NCI-H1417 treated with DMSO at 0.1 percent for 48 hours (cell line): ENCODE measurements at places on chromosomes 2 and 18.
A peak's percentile ranks its signal among the peaks of the same experiment; 100 is the strongest.

DNA sequence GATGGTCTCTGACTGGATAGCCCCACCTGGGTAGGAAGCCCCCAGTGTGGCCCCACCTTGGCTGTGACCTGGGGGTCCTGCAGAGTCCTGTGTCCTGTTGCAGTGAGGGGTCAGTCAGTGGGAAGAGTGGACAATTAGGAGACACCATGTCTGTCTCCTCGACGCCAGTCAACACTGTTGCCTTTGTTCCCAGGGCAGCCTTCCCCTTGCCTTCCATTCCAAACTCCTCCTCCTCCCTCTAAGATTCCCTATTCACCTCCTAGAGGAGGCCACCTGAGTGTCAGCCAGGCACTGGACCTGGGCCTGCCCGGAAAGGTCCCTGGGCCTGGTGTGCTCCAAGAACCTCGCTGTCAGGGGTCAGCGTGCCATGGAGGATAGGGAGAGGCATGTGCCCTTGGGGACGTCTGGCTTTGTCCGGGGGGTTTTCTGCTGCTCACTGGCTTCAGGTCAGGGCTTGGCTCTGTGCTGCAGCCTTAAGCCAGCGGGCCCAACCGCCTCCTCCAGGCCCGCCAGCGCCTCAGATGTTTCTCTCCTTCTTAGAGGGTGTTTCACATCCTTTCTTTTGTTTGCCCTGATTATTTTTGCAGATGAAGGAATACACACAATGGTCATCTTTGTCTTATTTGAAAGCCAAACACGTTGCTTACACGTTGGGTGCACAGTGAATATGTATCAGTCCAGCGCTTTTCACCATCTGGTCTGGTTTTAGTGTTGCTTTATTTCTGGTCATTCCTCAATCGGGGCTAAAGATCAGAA is 68.9 kb downstream of the HPCAL1 start:
- no peak for DNase-seq

DNA sequence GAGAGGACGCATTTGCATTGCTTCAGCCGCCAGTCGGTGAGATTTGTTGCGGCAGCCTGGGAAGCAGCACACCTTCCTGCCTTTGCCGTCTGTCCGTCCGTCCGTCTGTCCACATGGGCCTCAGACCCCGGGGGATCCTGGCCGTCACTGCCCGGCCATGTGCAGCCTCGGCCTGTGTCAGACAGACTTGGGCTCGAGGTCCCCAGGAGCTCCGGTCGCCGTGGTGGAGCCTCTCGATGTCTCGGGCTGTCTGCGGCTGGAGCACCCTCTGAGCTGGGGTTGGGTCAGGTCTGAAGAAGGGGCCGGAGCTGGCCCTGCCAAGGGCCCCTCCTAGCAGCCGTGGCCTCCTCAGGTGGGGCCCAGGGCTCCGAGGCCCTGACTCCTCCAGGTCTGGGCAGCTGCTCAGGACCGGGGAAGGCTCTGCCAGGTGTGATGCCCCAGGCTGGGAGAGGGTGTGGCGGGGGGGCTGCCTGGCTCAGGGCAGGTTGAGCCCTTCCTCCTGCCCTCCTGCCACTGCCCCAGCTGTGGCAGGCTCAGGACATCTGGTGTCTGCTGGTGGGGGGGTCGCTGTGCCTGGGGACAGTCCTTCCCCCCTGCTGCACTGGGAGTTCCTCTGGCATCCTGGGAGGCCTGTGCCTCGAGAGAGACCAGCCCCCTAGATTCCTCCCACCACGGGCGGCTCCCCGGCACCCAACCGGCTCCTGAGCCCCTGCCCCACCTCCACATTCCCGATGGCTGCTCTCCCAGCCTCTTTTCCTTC is 11.8 kb downstream of the NEU4 start:
- DNase-seq = no peak

- DNase-seq = no peak
These were observed 147.7 kb downstream of the WDPCP start for GRCh38 chr2:63440612-63441011.

DNA sequence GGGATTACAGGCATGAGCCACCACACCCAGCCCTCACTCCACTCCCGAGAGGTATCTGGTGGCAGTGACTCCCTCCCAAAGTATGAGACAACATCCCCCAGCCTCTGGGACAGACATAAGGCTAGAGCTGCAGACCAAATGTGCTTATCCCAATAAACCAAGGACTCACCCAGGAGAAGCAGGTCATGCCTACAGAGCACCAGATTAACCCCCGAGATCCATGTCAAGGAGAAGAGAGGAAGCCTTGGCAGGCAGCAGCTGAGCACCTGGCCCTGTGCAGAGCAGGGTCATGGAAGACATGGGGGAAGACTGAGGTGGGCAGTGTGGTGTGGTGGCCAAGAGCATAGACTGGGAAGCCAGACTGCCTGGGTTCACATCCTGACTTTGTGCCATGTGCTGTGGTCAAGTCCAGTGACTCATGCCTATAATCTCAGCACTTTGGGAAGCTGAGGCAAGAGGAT is 7.2 kb downstream of the RAB11FIP5 start:
- no peak for DNase-seq

GRCh38 chr18:59681521-59682004 is 15.7 kb downstream of the CCBE1 start:
- DNase-seq = no peak

- DNase-seq = no peak
These were observed 422.6 kb upstream of the LYPD1 start for GRCh38 chr2:133092571-133092970.

- DNase-seq = peak; percentile 7
These were observed 229.5 kb upstream of the ZC3H15 start for GRCh38 chr2:186256540-186256939.

DNA sequence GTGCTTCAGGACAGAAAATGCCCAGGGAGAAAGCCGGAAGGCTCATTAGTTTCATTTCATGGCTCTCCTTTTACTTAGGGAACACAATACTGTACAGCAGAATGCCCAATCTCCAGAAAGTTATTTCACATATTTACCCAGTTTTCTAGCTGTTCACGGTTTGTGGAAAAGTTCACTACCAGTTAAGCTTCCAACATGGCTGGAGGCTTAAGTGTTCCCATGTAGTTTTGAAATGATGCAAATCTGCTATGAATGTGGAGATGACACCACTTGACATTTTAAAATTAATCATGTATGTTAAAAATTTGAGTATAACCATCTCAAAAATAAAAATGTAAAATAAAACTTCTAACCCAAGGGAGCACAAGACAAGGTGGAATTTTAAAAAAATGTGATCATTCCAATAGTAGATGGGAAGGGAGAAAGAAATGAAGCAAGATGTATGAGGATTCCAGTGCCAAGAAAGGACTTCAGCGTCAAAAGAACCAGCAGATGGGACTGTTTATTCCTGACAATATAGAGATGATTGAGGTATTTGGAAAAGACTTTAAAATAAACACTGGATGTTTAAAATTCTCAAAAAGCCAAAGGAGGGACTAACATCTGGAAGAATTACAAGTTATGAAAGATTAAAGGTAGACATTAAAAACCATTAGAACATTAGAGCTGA is 60.9 kb upstream of the OSR1 start:
- DNase-seq = no peak

DNA sequence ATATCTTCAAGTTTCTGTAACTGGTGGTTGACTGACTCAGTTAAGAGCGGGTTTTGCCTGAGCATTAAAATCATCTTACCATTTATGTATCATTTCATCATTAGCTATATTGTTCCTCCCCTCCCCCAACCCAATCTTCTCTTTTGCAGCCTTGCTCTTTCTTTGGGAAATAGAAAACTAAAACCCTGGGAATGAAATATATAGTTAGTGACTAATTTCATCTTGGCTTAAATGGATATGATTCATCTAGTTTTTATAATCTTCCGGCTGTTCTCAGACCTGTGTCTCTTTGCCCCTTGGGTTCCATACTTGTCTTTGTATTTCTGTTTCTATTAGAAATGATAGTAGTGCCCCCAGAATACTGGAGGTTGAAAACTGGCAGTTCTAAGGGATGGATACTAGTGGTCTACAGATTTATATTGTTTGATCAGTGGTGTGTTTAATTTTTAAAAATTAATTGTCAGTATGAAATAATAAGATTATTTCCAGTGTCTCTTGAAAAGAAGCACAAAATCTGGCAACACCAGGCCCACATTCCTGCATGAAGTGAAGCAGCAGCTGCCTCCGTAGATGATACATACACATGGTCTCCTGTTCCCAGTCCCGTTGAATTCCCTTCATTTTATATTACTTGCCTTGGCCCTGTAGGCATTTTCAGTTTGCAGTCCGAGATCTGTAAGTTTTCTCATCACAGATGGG is 44.5 kb downstream of the PHLPP1 start:
- DNase-seq = no peak

GRCh38 chr18:13452388-13452811 is 233.8 kb downstream of the LDLRAD4 start:
- DNase-seq = no peak

- no peak for DNase-seq
These were observed 118.5 kb downstream of the NRP2 start for GRCh38 chr2:205800773-205801172.

DNA sequence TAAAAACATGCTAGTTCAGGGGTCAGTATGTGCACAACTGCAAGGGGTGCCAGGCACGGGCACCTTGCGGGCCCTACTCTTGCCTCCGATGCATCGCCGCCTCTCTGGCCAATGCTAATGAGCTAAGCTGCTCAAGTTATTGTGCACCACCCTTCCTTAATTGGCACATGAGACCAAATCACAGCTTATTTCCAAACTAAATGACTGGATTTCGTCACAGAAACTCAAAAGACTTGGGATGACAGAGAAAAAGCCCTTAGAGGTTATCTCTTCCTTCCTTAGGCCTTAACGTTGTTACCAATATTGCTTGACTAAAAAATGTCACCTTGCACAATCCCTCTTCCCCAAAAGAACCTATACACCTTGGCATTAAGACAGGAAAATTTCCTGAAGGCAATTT is 7.7 kb downstream of the RNF149 start:
- DNase-seq = no peak

DNA sequence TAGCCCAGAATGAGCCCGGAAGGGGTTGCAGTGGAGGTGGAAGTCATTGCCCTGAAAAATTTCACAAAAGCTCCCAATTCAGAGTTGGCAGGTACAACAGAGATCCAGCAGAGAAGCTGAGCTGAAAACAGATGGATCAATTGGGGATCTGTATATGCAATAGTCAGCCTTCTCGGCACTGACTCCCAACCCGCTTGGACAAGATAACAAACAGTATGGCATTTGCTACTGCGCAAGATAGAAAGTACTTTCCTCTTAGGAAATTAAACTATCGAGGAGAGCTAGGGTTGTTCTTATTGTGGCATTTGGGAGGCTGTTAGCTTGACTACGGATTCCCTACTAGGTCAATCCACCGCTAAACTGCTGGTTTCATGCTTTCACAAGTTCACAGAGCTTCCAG is 11.6 kb upstream of the IER3IP1 start:
- DNase-seq = no peak

- DNase-seq = no peak
These were observed 631.0 kb downstream of the BCL11A start for GRCh38 chr2:59922450-59922849.

GRCh38 chr2:165328272-165328671 is 89.1 kb downstream of the SCN2A start:
- no peak for DNase-seq

GRCh38 chr2:168378960-168379669 is 77.0 kb upstream of the CERS6 start:
- DNase-seq = no peak

DNA sequence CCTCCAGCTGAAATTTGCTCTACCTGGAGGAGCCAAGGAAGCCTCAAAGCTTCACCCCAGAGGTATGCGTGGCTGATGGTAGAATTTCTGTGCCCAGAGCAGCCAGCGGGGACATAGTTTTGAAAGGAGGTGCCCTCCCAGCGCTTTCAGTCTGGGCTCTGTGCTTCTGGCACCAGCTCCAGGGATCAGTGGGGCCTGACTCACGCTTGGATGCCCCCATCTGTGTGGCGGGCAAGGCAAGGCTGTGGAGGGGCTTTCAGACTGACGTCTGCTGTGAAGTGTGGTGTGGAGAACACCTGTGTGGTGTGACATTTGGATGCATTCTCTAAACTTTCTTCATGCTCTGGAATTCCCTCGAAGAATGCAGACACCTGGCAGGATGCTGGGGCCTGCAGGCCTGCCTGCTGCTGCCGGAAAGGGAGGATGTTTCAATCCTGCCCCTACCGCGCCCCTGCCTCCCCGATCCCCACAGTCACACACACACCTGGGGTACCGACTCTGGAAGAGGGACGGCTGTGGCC is 84.1 kb downstream of the CTIF start:
- no peak for DNase-seq

DNA sequence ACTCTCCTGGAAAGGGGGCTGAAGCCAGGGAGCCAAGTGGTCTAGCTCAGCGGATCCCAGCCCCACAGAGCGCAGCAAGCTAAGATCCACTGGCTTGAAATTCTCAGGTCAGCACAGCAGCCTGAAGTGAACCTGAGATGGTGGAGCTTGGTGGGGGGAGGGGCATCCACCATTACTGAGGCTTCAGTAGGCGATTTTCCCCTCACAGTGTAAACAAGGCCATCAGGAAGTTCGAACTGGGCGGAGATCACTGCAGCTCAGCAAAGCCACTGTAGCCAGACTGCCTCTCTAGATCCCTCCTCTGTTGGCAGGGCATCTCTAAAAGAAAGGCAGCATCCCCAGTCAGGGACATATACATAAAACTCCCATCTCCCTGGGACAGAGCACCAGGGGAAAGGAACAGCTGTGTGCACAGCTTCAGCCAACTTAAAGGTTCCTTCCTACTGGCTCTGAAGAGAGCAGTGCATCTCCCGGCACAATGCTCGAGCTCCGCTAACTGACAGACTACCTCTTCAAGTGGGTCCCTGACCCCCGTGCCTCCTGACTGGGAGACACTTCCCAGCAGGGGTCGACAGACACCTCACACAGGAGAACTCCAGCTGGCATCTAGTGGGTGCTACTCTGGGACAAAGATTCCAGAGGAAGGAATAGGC is 282.3 kb upstream of the EPC2 start:
- no peak for DNase-seq

DNA sequence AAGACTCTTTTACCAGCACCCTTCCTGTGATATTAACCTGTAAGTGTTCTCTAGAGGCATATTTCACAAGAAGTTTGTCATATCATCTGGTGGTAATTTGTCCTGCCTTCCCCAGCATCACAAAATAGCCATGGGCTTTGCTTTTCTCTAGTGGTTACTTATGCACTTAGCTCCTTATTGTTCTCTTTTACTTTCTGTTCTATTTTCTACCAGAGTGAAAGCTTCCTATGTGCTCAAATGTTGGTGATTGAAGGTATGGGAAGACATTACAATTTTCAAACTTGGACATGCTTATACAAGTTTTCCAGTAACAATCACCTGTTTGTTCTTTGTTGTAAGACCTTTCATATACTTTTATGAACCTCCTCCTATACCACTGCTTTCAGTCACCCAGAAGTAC is 87.0 kb upstream of the KCNH7 start:
- no peak for DNase-seq

DNA sequence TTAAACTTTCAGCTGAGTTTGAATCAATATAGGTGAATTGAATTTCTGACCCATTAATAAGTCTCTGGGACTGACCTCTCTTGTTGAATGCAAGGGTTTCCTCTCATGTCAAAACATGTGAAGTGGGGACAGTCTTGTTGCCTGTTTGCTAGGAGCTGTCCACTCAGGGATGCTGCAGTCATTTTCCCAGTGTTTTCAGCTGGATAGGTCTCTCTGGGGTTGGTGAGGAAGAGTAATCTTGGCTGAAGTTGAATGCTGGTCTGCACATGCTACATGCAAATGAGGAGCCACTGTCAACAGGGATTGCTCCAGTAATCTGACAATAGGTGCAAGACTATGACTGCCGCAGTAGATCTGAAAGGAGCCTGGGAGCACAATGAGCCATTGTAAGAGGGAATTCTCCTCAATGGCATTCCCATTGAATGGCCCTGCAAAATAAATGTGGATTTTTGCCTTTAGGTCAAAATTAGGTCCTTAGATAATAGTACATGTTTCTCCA is 34.1 kb upstream of the IL1RL1 start:
- no peak for DNase-seq

- no peak for DNase-seq
These were observed 188.7 kb downstream of the ANKRD44 start for GRCh38 chr2:197121756-197122385.
